ENCODE measurements at places on chromosomes 7 and 10.

DNA sequence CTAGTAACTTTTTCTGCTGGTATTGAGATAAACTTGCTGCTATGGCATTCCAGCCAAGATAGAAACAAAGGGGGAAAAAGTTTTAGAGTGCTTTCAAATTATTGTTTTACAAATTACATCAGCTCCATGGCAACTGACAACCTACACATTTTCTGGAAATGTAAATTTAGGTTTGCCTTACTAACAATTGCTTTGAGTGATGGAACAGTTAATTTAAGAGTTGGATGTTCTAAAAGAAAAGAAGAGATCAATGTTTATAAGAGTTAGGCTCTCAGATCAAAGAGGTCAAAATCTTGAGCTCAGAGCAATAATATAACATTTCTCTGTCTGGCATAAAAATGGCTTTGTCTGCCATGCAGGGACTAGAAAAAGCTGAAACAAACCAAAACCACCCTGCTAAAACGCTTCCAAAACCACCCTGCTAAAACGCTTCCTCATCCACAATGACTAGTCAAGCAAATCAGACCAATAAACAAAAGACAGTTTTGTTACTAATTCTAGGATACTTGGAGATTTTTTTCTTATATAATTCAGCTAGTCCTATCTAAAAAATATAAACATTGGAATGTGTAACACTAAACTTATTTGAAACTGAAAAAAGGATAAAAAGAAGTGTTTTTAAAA is 32.3 kb downstream of the ORC5 start:
- DNase-seq: no peak

- DNase-seq: no peak
Observed at GRCh38 chr10:38143587-38143986, 49.5 kb downstream of the ZNF37A start.

DNA sequence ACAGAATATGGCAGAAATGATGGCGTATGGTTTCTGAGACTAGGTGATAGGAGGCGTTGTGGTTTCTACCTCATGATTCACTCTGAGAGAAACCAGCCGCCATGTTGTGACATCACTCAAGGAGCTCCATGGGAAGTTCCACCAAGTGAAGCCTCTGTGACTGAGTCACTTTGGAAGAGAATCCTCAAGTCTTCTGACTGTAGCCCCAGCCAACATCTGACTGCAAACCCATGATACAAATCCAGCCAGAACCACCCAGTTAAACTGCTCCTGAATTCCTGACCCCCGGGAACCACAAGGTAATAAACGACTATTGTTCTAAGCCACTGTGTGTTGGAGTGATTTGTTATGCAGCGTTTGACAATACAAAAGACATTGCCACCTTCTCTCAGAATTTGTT is 91.1 kb upstream of the CARD11 start:
- no peak for DNase-seq

GRCh38 chr10:8013006-8013405 is 41.5 kb upstream of the GATA3 start:
- DNase-seq: no peak

DNA sequence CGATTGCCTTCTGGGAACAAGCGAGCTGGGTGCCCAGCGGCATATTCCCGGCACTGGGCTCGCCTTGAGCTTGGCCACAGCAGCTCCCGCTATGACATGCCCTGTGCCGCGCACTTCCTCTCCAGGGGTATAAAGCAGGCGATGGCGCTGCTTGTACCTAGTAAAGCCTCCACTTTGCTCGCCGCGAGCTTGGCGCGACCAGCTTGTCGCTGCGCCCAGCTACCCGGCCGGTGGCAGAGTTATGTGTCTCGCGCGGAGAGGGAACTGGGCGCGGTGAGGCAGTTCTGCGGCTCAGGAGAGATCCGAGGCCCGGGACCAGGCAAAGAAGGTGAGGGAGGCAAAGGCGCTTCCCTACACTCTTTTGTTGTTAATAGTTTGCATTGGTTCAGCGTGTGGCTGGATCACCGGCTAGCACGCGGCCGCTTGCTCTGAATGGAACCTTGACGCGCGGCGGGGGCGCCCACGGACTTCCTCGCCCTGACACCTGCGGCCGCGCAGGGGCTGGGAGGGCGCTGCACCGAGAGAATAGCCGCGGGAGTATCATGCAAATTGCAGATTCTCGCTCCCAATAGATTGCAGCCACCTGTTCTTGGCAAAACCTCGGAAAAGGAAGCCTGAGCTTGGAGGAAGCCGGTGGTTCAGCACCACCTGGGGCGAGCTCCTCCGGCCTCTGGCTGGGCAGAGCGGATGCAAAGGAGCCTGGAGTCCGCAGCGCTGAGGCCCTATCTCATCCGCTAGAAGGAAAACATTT is 3.0 kb upstream of the BUB3 start:
- no peak for DNase-seq

DNA sequence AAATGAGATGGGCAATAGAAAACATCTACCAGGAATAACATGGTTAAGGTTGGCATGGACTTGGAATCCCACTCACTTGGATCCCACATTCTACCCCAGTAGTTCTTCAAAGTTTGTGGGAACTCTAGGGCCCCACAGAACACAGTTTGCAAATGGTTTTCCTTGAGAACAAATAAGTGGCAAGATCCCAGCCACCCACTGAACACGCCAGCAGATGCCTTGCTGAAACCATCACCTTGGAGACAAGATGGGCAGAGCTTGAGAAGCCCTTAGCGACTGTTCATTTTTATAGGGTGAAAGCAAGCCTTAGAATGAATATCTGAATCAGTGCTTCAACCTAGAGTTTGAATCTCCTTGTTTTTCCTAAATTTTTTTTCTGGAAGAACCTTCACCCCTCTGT is 349.1 kb downstream of the RPS24 start:
- DNase-seq: no peak

DNA sequence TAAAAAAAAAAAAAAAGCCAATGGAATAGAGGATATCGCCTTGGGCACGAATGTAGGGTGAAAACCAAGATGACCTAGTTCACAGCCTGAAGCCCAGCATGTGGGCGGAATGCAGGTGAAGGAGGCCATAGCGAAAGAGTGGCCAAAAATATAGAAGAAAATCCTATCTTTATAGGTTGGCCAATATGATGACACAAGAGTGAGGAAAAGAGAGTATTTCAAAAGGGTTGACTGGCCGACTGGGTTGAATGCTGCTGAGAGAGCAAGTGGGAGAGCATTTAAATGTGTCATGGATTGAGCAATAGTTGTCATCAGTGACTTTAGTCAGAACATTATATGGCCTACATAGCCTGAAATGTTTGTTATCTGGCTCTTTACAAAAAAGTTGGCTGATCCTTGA is 17.2 kb upstream of the GLI3 start:
- no peak for DNase-seq

DNA sequence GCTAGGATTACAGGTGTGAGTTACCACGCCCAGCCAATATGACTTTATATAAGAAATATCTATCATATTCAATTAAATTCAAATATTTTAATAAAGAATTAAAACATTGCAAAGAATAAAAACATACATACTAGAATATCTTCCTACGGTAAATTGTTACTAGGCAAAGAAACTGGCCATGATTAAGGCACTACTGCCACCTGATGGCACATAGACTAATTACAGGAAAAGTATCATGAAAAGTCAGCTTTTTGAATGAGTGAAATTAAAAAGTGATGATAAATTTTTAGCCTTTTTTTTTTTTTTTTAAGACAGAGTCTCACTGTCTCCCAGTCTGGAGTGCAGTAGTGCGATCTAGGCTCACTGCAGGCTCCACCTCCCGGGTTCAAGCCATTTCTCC is 30.9 kb downstream of the MRPS33 start:
- DNase-seq: no peak

GRCh38 chr10:80598084-80598798 is 60.5 kb downstream of the SH2D4B start:
- DNase-seq: no peak

DNA sequence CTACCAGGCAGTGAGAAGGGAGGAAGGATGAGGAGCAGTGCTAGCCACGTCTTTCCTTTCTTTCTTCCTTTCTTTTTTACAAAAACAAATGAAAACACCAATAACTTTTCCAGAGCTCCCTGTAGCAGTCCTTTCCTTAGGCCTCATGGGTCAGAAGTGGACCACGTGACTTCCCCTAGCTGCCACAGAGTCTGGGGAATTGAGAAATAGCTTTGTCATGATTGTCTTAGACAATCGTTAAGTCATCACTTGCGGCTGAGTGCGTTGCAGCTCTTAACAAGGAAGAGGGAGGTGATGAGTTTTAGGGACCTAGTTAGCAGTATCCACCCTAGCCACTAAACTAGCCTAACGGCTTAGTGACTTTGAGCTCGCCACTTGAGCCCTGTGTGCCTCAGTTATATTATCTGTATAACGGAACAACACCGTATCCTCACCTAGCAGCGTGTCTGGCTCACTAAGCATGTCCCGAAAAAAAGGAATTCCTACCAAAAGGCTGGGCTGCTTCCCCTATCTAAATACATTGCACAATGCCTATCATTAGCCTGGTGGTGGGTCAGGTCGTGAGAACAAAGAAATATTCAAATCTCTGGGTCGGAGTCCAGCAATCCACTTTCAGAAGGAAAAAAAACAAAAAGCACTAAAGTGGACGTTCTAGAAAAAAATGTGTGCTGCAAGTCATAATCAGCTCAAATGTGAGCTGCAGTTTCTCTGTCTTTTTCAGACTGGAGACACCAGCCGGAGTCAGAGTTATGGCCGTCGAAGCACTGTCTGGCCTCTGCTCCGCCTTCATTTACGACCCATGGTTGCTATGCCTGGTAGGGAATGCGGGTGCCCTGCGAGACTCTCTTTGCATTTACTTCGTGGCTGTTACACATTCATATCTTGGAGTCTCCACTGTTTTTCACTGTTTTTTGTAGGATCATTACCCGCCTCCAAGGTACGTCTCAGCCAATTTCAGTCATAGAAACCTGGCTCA is 338.5 kb upstream of the FOXK1 start:
- DNase-seq: no peak

DNA sequence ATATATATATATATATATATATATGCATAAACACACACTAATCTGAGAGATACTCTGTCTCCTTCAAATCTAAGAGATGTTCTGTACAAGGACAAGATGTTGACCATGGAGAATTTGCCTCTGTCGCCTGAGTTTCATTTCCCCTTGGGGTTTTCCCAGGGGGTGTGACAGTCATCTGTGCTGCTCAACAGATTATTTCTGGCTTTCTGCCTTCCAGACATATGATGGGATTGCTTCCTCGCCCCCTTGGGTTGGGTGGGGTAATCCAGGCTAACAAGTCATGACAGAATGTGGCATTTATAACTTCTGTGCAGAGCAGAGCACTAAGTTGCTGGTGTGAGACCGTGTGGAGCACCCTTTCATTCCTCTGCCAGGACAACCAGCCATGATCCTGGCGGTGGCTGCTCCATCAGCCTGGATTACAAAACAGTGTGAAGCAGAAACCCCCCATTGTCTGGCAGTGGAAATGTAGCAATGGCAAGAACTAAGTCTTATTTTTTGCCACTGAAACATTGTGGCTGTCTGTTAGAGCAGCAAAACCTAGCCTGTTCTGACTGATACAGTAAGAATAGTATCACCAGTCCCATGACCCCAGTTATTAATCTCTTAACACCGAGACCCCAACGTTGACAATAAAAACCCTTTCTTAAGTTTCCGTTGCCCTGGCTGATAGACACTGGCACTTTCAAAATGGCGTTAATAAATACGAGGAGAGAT is 13.7 kb upstream of the USP6NL start:
- DNase-seq: no peak

- DNase-seq: peak; percentile 36
Observed at GRCh38 chr10:84308481-84309304, 19.7 kb upstream of the CCSER2 start.

DNA sequence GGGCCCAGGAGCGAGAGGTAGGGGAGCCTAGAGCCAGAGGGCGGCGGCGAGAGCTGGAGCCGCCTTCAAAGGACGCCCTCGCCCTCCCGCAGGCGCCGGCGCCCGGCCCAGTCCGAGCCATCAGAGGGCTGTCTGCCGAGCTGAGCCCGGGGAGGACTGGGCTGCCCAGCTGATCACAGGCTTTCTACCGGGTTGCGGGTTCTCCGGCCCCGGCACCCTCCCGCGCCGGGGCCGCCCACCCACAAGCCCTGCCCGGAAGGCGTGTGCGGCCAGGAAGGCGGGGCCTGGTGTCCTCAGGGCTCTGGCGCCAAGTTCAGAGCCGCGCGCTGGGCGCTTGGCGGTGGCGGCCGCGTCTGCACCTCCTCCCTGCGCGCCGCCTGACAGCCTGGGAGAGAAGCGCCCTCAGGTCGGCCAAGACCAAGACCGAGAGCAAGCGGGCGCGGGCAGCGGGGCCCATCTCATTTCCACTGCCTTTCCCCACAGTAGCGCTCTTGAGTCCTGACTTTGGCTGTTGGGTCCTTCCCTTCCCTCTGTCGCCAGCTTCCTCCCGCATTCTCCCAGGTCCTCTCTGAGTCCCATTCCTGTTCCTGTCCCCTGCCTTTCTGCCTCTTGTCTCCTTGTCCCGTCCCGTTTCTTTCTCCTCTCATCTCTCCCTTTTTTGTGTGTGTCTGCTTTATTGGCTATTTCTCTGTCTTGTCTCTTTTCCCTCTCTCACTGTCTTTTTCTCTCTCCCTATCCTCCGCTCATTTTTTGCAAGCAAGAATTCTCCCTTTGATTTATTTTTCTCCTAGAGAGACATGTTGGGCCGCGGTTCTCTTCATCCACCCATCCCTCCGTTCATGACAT is 60.6 kb upstream of the MSMB start:
- no peak for DNase-seq

DNA sequence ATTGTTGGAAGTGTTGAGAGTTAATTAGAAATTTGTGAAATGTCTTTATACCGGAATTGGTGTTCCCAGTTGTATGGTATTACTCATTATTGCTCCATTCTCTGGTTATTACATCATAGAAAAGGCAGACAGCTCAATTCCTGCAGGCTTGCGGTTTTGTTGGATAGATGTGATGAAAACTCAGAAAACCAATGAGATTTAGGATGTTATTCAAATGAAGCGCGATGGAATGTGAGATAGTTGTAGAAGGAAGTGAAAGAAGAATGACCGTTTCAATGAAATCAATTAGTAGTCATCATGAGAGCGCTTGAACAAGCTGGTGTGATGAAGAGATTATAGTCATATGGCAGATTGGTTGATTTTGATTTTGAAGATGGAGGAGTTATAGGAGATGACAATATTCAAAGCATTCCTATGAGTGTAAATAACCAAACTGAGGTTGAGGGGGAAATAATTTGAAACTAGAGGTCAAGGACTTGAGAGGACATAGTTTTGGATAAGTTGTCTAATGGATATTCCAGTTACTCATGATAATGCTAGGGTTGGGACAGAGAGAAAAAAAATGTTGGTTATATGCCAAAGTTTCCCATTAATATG is 991.5 kb downstream of the NRG3 start:
- DNase-seq: no peak

DNA sequence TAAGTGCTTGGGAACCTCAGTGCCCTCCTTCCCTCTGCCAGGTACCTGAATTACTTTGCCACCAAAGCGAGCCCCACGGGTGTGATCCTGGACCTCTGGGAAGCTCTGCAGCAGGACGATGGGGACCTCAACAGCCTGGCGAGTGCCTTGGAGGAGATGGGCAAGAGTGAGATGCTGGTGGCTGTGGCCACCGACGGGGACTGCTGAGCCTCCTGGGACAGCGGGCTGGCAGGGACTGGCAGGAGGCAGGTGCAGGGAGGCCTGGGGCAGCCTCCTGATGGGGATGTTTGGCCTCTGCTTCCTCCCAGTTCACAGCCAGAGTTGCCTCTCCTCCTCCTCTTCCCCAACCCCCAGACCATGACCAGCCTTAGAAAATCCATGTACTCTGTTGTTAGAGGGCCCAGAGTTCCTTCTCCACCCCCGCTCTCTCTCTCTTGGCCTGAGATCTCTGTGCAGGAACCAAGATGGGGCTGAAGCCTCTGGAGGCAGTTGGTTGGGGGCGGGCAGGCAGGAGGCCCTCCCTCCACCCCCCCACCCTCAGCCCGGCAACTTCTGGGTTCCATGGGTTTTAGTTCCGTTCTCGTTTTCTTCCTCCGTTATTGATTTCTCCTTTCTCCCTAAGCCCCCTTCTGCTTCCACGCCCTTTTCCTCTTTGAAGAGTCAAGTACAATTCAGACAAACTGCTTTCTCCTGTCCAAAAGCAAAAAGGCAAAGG is 19.8 kb upstream of the SLC29A3 start:
- DNase-seq: no peak

Data from DMS79 (cell line).